ENCODE measurements at places on chromosomes 5 and 9.

DNA sequence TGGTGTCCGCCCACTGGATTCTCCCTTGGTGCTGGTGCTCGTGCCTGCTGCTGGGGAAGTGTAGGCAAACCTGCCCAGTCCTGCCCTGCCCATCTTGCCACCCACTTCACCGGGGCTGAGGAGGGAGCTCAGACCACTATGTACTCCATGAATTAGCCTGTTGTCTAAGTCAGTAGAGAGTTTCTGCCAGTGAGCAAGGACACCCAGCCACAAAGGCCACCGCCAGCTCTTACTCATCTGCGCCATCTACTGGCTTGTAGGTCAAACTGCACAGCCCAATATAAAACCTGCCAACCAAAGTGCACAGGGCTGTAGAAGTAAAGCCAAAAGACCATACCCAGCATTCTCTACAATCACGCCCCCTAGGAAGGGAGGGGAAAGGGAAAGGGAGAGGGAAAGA, 102.3 kb downstream of the GLIS3 start:
- DNase-seq: peak; percentile 6

DNA sequence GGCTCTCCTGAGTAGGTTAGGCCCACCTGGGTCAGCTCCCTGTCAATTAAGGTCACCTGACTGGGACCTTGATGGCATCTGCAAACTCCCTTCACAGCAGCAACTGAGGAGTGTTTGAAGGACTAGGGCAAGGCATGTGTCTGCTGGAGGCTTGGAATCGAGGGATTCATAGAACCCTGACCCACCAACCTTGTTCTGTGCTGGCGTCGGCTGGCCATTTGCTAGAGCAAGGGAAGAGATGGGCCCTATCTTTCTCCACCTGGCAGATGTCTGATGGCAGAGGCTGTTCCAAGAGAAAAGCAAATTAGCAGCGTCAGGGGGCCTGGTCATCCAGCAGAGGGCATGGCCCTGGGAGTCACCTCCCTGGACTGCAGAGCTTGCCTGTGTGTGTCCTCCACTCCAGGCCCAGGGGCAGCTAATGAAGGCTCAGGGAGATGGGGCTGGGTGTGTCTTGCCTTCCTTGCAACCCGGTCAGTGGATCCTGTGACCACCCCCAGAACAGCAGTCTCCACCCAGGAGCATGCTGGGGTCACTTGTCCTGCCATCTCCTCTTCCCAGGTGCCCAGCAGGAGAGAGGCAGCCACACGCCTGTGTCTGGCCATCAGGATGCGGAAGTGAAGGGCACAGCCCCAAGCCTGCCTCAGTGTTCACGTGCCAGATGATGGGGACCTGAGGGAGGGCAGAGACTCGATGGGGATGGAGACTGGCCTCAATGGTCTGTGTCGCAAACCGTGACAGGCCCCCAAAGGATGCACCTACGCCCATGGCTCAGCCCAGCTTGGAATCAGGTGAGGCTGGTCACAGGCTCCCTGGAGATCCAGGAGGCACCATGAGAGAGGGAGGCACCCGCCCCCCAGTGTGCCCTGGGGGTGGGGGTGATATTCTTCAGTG, 53.9 kb downstream of the BARX1 start:
- DNase-seq: no peak

DNA sequence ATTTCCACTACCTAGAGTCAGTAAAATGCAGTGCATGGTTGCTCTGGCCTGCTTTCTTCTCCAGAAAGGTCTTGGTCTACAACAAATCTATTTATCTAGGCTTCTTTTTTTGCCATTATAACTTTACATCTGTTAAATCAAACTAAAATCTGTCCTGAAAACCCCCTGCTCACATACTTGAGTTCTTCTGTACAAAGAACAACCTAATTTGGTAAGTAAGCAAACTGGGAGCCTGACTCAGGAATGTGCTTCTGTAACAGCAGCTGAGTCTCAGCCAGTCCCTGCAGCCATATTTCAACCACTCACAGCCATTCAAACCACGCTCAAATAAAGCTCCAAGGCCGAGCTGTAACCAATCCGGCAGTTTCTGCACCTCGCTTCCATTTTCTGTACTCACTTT, 95.8 kb downstream of the PLPP1 start:
- no peak for DNase-seq

- DNase-seq: no peak
These were observed 218.6 kb downstream of the SEMA6A start for GRCh38 chr5:116355819-116356601.

DNA sequence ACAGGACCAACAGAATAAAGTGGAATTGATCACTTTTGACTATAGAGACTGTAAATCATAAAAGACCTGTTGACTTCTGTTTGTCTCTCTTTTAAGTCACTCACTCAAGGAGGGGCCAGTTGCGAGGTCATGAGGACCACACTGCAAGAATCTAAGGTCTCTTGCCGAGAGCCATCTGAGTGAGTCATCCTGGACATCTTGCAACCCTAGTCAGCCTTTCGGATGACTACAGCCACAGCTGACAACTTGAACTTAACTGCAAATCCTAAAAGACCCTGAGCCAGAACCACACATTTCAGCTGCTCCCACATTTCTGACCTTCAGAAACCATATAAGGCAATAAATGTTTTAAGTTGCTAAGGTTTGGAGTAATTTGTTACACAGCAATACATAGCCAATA, 129.7 kb upstream of the RAD23B start:
- no peak for DNase-seq

DNA sequence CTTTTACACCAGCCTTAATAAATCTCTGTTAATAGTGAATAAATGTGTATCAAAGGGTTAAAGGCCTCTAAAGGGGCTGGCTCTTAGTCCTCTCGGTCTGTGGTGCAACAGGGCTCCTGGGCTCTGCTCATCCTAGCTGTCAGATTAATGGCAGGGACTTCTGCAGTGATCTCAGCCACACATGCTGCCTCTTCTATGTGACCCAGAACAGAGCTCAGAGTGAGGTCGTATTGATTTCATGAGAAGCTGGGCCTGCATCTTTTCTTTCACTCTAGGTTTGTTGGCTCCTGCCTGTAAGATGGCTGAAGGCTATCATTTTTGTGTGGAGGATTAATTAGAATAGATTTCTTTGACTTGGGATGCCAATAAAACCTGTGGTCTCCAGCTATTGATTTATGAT, 165.0 kb upstream of the GLRA1 start:
- no peak for DNase-seq

DNA sequence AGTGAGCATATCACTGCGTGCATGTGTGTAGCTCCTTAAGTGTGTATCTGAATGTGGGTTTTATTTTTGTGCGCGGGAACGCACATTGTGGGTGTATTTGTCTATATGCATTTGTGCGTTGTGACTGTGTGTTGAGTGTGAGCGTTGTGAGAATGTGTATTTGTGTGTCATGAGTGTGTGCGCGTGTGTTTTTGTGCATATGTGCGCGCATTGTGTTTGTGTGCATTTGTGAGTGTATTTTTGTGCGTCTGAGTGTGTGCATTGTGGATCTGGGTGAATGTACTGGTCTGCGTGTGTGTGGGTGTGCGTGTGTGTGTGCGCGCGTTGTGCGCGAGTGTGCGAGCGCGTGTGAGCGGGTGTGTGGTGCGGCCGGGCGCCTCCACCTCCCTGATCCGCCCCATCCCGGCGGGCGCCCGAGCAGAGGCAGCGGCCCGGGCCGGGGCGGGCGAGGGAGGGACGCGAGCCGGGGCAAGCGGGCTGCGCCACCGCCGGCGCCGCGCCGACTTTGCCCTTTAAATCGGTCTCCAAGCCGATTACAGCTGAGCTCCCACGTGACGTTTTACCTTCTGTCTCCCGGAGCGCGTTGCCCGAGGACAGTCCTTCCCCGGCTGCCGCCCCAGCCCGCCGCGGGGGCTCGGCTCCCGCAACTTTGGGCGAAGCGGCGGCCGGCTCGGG, at the start of gene RASGRF2:
TSS of gene RASGRF2 (plus strand) at position 596 of the 675 bp plus-strand sequence. CDS start 376 bp downstream, outside the sequence.
- DNase-seq: no peak

GRCh38 chr5:57414191-57414590, 68.4 kb downstream of the ACTBL2 start:
- DNase-seq: no peak

GRCh38 chr5:163571744-163572143, 66.3 kb downstream of the MAT2B start:
- no peak for DNase-seq

DNA sequence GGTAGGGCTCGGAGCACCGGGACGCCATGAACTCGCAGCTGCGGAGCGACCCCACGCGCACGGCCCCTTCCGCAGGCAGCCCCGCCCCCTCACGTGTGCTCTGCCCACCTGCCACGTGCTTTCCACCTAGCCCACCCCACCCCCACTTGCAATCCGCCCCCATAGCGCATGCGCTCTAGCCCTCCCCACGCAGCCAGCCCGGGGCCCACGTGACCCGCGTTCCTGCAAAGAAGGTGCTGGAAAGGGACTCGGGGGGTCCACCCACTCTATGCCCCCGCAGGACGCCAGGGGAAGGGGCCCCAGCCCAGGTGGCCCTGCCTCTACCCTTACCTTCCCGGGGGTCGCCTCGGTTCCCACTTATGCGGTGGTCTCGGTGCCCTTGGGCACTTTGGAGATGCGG, at the start of gene SOHLH1:
TSS of gene SOHLH1 (minus strand) at position 42 of the 400 bp plus-strand sequence. CDS start at position 28, 14 bp downstream.
- DNase-seq: no peak

DNA sequence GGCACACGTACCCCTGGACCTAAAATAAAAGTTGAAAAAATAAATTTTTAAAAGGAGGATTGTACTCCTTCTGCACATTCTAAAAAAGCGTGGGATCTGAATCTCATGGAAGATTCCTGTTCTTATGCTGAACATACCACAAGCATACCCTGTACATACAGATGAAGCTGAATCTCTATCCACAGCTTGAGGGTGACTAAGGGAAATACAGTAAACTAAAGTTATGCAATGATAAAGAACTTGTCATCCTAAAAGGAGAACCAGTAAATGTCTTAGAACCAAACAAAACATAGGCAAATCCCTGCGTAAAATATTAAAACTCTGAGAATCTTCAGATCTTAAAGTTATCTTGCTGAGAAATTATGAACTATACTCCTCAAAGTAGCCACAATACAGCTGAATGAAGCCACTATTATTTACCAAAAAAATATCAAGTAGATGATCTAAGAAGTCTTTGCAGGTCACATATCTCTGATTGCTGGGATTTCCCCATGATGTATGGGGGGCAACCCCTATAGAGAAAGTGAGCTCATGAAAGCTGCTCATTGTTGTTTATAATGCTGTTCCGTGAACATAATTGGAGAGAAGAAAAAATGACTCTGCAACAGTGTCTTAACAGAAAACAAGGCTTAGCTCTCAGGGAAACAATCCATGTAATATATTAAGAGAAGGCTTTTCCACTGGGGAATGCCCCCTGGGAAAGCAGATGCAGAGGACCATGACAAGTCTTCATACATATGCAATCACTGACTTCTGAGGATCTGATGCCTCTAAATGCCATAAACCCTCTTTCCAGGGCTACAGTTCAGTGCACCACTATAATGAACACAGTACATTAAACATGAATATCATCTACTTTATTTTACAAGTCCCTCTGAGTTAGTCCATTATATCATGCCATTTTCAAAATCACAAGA, 210.1 kb downstream of the EPB41L4A start:
- peak; percentile 79 for DNase-seq

GRCh38 chr5:10122076-10122726, 127.5 kb downstream of the ATPSCKMT start:
- DNase-seq: no peak

DNA sequence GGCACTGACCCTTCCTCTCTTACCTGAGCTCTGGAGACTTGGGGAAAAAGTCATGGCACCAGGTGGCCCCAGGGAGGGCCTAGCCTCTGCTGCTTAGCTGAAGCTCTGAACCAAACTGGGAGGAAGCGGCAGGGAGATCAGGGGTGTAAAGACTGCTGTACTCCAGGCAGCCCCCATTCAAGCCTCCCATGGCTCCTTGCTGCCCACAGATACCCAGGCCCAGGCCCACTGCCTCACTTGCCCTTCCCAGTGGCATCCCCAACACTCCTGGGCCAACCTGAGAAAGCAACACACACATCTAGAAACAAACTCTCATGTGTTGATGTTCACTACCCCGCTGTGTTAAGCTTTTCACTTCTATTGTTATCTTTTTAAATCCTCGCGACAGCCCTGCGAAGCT, 151.6 kb downstream of the C5orf15 start:
- no peak for DNase-seq

GRCh38 chr9:36665921-36666431, 93.3 kb downstream of the MELK start:
- DNase-seq: peak; percentile 44

- DNase-seq: no peak
These were observed 42.9 kb downstream of the FEM1C start for GRCh38 chr5:115501464-115502210.

- no peak for DNase-seq
These were observed 213.9 kb downstream of the TMEM167A start for GRCh38 chr5:82863266-82863665.

DNA sequence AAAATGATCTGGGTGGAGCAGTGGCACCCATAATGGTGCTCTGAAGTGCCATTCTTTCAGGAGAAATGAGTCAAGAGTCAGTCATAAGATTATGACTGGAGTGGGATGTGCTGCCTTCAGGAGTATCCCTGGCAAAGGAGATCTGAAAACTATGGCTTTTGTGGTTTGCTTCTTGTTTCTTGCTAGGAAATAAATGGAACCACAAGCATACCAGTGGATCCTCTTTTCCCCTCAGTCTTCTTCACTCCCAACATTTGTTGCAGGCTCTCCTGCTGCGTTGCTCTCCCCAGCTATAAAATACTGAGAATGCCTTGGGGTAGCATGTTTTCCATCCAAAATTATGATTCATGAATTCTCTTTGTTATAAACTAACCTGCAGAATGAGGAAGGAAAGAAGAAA, 199.1 kb downstream of the NNT start:
- no peak for DNase-seq

DNA sequence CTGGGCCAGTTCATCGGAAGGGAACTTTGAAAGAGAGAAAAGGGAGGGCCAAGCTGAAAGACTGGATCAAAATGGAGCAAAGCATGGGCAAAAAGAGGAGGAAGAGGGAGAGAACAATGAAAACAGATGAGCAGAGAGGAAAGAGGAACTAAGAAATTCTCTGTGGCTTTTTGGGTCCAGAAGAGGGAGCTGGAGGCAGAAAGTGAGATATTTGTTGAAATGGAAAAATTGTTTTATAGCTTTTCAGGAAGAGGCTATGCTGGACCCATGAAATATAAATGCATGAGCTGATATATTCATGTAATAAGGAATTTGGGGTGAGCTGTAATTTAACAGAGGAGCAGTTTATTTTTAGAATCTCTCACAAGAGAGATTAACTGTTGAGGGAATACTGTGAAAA, 457.3 kb downstream of the DMAC1 start:
- no peak for DNase-seq

Data from inflammatory macrophage (primary cell).